Right kidney (tissue), 9 donors: ENCODE measurements at places on chromosomes 13 and 19.

DNA sequence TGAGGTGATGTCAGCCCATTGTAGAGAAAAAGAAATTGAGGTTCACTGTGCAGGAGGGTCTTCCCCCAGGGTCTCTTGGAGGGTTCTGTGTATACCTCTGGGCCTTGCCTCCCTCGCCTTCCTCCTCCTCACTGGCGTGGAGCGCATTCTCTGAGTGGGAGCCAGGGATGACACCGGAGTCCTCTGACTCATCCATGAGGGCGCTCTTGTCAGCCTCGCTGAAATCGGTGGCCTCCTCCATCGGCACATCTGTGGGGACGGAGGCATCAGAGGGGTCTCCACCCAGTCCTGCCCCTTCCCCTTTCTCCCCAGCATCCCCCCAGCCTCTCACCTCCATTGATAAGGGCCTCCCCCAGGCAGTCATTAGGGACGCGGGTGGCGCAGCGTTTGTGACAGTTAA is 16.2 kb downstream of the PRKD2 start:
- no peak for DNase-seq

DNA sequence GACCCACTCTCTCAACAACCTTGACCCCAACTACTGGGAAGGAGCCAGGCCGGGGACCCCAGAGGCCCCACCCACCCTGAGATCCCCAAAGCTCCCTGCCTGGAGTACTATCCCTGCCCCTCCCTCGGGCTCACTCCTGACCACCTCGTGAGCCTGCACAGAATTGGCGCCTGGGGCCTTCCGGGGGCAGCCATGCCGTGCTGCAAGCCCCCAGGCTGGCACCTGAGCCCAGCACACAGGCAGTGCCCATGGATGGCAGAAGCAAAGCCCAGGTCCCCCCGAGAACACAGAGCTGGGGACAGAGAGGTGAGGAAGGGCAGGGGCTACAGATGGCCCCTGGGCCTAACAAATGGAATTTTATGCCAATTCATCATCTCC is 13.9 kb downstream of the LSM4 start:
- DNase-seq, result no peak

GRCh38 chr19:18160971-18161635 is 8.1 kb downstream of the PIK3R2 start:
- DNase-seq, result peak; percentile 46

DNA sequence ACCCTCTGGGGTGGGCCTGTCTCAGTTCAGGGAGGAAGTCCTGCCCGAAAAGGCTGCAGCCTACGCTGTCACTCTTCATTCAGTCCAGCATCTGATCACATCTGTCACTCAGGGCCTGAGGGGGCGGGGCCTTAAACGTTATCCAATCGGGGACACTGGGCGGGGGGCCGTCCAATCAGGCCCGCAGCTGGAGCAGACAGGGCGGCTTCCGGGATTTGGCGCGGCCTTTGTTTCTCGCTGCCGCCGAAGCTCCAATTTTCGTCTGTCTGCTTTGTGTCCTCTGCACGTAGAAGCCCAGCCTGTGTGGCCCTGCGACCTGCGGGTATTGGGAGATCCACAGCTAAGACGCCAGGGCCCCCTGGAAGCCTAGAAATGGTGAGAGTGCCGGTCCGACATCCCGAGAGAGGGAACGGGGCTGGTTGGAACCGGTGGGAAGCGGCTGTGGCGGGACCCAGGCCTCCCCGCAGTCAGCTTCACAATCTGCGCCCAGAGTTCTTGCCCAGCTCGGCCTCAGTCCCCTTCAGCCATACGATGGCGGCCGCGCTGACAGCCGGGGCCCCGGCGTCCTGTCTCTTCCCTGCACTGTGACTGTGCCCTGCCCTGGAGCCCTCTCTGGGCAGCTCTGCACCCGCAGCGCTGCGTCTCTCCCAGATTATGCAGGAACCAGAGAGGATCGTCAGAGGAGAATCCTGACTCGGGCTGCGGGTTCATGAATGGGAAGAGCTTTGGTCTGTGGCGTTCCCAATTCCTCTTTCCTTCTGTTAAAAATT is at the start of gene ZNF730:
Gene ZNF730, plus strand, starts transcription at position 224 of the 770 bp plus-strand sequence. Its CDS starts 149 bp downstream, at position 373.
- peak; percentile 87 for DNase-seq

GRCh38 chr19:23547816-23548430 is 139.1 kb downstream of the ZNF675 start:
- no peak for DNase-seq

- no peak for DNase-seq
Measured at GRCh38 chr19:38163419-38164290, 60.4 kb downstream of the DPF1 start.

DNA sequence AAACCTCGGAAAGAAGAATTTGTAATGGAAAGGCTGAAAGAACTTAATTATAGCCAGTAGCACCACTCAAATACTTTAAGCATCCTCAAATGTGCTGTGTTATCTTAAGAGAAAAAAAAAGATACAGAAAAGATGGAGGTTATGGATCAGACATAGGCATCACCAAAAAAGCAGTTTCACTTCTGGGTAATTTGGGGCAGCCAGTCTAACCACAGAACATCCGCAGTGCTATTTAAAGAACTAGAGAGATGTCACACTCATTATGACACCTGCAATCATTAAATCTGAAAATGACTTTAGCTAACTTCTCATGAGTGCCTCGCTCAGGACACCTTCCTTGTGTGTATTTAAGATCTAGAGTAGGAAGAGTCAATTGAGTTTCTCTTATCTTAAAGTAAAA is 211.8 kb downstream of the RBM26 start:
- no peak for DNase-seq

DNA sequence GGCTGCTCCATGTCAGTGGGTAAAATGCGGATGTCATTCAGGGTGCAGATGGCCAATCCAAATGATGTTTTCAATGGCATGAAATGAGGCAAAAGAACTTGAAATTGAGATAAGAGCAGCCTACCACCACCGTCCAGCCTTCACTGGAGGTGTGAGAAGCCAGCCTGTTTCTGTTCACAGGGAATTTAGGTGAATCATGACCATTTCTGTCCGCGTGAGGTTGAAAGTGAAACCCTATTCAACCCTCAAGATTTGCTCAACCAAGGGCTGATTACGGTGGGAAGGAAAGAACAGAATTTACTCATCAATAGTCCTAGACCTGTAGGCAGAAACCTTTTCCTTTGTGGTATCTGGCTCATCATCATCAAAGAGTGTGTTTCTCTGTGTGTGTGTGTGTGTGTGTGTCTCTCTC is 370.7 kb downstream of the COG6 start:
- DNase-seq, result no peak

DNA sequence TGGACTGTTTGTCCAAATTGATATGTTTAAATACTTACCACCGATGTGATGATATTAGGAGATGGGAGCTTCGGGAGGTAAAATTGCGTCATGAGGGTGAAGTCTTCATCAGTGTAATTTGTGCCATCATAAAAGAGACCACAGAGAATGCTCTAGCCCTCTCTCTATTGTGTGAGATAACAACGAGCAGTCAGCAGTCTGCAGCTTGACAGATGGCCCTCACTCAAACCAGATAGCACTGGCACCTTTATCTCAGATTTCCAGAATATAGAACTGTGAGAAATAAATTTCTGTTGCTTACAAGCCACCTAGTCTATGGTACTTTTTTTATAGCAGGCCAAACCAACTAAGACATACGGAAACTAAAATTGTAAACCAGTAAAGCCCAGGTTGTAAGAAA is 1718.9 kb upstream of the MIR17HG start:
- no peak for DNase-seq

GRCh38 chr13:48748681-48749080 is 95.0 kb downstream of the CYSLTR2 start:
- DNase-seq, result no peak

DNA sequence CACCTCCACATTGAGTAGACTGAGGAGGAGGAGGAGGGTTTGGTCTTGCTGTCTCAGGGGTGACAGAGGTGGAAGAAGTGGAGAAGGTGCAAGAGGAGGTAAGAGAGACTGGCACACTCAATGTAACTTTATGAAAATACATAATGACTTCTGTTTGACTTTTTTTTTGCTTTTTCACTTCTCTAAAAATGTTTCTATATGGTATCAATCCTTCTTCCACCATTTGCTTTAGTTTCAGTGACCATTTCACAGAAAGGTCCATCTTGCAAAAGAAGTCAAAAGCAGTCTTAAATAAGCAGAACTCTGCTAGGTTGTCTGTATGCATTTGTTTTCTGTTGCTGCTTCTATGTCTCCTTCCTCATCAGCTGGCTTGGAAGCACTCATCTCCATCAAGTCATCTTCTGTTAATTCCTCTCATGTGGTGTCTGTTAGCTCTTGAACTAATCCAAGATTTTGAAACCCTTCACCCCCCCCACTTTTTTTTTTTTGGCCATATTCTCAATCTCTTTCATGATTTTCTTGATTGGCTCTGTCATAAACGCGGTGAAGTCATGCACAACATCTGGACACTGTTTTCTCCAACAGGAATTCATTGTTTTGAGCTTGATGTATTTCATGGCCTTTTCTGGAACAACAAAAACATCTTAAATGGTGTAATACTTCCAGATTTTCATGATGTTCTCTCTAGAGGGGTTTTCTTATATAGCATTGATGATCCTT is 80.8 kb downstream of the KL start:
- DNase-seq, result no peak

GRCh38 chr13:51532736-51533197 is 51.5 kb upstream of the WDFY2 start:
- DNase-seq, result no peak

- DNase-seq, result no peak
Measured at GRCh38 chr13:100362781-100363180, 225.8 kb downstream of the GGACT start.

- DNase-seq, result no peak
Measured at GRCh38 chr19:4557971-4558941, 1.2 kb downstream of the SEMA6B start.

DNA sequence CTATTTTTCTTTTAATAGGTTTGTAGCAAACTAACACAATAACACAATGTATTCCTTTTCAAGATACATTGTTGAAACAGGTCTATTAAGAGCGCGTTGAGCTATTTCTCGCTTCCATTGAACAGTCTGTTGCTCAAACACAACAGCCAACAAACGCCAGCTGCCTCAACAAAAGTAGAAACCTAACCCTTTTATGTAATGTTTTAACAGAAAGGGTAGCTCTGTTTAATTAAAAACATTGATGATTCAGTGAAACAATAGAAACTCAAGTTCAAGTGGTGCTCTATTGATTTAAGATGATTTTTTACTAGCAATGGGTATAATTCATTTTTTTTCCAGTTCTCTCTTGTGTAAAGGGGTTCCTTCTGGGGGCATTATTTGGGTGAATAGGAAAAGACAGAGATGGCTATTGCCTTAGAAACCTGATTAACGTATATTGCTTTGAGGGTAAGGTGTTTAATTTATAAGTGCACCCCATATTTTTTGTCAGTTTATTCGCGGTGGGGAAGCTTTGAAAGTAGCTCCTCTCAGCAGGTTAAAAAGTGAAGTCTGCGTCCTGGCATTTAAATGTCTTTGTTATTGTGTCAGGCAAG is 14.9 kb downstream of the ZIC2 start:
- DNase-seq, result no peak

DNA sequence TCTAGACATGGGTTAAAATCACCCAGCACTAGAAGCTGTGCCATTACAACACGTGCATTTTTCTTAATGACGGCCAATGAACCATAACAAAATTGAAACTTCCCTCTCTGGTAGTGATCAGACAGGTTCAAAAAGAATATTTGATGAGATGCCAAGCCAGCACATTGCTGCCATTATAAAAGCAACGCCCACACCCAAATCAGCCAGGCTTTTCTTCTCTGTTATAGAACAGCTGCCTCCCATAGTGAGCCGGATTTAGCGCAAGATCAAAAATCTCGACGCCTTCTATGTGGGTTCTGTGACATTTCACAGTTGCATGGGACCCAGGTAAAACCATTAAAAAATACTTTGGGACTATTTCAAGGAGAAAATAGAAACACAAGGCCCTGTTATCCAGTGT is 1158.0 kb downstream of the EFNB2 start:
- DNase-seq, result no peak

- peak; percentile 61 for DNase-seq
Measured at GRCh38 chr19:10517760-10518443, 655 bp upstream of the S1PR5 start.

DNA sequence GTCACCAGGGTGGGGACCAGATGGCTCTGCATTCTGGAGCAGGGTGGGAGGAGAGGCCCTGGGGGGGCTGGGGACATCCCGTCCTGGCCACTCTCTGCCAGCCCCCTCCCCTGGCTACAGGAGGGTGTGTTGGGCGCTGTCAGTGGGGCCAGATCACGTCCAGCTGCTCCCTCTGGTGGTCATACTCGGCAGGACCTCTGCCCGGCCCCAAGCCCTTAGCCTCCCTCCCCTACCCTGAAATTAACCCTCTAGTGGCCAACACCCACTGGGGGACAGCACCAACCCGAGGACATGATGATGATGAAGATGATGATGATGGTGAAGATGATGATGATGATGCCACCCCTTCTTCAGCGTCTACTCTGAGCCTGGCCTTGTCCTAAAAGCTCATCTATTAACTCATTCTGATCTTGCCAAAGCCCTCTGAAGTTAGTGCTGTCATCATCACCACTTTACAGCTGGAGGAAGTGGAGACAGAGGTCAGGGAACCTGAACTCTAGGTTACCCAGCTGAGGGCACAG is 590 bp upstream of the LGI4 start:
- DNase-seq, result peak; percentile 72

DNA sequence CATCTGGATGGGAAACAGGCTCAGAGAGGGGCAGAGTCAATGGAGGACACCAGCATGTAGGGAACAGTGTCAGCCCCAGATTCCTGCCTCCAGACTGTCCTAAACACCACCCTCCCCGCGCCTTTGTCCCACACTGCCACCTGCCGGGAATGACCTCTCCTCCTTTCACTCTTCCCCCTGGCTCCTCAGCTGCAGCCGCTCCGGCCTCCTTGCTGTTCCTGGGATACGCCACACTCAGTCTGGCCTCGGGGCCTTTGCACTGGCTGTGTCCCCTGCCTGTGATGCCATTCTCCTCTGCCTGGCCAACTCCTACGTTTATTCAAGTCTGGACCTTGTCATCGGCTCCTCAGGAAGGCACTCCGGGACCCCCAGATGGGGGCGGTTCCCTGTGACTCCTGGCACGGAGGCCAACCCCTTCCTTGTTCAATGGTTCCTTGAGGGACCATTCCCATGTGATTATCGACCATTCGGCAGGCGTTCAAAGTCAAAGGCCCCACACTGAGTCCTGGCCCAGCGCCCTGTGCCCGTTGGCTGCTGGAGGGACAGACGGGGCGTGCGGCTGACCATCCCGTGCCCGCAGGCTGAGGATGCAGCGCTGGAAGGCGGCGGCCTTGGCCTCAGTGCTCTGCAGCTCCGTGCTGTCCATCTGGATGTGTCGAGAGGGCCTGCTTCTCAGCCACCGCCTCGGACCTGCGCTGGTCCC is 15.8 kb downstream of the FUT6 start:
- no peak for DNase-seq

- peak; percentile 65 for DNase-seq
Measured at GRCh38 chr13:24270639-24271141, 38.7 kb upstream of the C1QTNF9 start.

- DNase-seq, result no peak
Measured at GRCh38 chr19:2332341-2333026, 4.0 kb downstream of the SPPL2B start.
